ENCODE measurements at places on chromosomes 6 and 20. TPM values are rescaled to one million over a fixed set of nuclear protein-coding genes. Genes with fewer than 3 reads are reported as not detected.
A peak's percentile ranks its signal among the peaks of the same experiment; 100 is the strongest.

DNA sequence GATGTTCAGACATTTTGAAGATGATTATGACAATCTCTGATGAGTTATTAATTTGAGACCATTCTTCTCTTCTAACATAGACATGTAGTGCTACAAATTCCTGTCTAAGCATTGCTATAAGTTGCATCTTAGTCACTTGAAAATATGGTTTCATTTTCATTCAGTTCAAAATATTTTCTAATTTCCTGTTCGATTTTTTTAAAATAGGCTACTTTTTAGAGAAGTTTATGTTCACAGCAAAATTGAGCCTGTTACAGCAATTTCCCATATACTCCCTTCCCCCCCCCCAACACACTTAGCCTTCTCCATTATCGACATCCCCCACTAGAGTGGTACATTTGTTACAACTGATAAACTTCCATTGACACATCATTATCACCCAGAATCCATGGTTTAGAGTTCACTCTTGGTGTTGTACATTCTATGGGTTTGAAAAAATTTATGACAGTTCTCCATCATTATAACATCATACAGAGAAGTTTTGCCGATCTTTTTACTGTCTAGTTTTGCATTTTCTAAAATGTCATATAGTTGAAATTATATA is 31.2 kb downstream of the PLAGL1 start:
- no peak overlapping the region for H3K27ac ChIP-seq
- no peaks in the 10 kb centered on the region for H3K27me3 ChIP-seq
- no peak for DNase-seq
- peaks cover 2% of the 10 kb centered on the region for H3K4me1 ChIP-seq

DNA sequence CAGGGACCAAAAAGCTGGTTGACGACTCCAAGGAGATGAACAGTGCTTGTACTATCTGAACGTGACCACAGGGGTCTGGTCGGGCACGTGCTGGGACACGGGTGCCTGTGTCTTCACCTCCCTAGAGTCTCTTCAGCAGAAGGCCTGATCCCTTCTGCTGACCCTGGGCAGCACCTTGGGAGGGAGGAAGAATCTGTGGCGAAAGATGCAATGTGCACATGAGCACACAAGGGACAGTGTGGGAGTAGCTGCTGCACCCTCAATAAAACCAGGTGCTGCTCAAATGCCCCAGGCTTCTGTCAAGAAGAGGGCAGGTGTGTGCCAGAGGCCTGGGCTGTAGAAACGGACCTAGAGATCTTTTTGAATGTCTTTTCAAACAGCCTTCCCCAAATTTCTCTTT is 130.6 kb upstream of the THBS2 start:
- DNase-seq, result no peak
- no peak overlapping the region for H3K27ac ChIP-seq
- H3K36me3 ChIP-seq, result no peaks in the 10 kb centered on the region
- H3K27me3 ChIP-seq, result peaks cover 8% of the 10 kb centered on the region
- no peak overlapping the region for H3K4me3 ChIP-seq
- no peaks in the 10 kb centered on the region for H3K4me1 ChIP-seq

- H3K27me3 ChIP-seq, result no peaks in the 10 kb centered on the region
- H3K36me3 ChIP-seq, result no peaks in the 10 kb centered on the region
- no peak overlapping the region for H3K4me3 ChIP-seq
- no peak overlapping the region for H3K27ac ChIP-seq
- peak; percentile 19 for DNase-seq
- no peaks in the 10 kb centered on the region for H3K4me1 ChIP-seq
Observed at GRCh38 chr6:87391334-87391733, 16.4 kb upstream of the CFAP206 start.

- no peak for DNase-seq
- H3K27me3 ChIP-seq, result peaks cover 3% of the 10 kb centered on the region
- no peak overlapping the region for H3K27ac ChIP-seq
- H3K4me1 ChIP-seq, result peaks cover 3% of the 10 kb centered on the region
Observed at GRCh38 chr20:60139663-60140446, 181.6 kb downstream of the CDH26 start.

Gene SLC32A1
- total RNA-seq, result not detected

All from activated CD8-positive, alpha-beta T cell treated with anti-CD3 and anti-CD28 coated beads for 36 hours (primary cell).